OCI-M1 (cell line): ENCODE measurements at places on chromosomes 1 and 21.

GRCh38 chr1:93666613-93667384 is 14.8 kb downstream of the BCAR3 start:
- DNase-seq = no peak

GRCh38 chr1:233253832-233254331 is 41.6 kb downstream of the PCNX2 start:
- DNase-seq = no peak

- peak; percentile 72 for DNase-seq
These were observed 17.7 kb downstream of the TNR start for GRCh38 chr1:175725684-175726083.

DNA sequence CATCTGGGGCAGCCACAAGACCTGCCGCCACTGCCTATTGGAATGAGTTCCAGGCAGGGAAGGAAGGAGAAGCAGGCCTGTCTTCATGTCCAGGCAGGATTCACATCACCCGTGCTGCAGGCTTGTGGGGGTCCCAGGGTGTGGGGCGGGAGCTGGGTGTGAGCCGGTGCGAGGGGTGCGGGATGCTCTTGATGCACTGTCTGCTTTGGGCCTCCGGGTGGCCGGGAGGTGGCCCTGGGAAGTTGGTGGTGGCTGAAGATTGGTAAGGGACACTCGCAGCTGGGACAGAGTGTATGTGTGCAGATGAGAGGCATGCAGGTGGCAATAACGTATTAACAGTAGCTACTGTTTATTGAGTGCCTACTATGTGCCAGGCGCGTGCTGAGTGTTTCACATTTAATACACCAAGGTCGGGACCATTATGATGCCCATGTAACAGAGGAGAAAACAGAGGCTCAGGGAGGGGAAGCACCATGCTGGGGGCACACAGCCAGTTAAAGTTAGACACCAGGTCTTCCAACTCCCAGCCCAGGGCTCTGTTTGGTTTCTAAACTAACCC is 3.3 kb downstream of the CROCC start:
- DNase-seq = no peak

- no peak for DNase-seq
These were observed 5.2 kb upstream of the S100A2 start for GRCh38 chr1:153570874-153571273.

- DNase-seq = no peak
These were observed 231.7 kb downstream of the KCNJ6 start for GRCh38 chr21:37684547-37684946.

GRCh38 chr1:56135864-56136147 is 443.6 kb downstream of the PLPP3 start:
- no peak for DNase-seq

DNA sequence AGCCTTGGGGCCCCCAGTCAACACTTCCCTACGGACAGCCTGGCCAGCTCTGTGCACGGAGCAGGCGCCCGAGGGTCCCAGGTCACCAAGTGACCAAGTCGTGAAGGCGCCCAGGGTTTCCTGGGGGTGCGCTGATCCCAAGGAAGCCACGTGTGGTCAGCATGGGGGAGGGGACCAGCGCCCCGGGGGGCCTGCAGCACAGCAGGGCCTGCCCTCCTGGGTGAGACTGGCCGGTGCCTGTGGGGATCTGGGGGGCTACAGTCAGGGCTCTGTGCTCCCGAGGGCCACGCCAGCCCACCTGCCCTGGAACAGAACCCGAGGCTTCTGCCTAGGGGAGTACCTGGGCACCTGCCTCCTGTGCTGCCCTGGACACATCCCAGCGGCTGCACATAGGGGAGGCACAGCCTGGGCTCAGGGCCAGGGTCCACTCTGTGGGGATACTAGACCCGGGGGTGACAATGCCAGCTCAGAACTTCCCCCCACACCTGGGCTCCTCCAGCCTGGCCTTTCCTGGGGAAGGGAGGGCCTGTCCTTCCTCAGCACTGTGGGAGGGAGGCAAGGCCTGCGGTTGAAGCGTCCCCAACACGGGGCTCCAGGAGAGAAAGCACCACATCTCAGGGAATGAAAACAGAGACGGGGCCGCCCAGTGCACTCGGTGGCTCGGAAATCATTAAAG is 6.2 kb upstream of the POFUT2 start:
- DNase-seq = no peak

DNA sequence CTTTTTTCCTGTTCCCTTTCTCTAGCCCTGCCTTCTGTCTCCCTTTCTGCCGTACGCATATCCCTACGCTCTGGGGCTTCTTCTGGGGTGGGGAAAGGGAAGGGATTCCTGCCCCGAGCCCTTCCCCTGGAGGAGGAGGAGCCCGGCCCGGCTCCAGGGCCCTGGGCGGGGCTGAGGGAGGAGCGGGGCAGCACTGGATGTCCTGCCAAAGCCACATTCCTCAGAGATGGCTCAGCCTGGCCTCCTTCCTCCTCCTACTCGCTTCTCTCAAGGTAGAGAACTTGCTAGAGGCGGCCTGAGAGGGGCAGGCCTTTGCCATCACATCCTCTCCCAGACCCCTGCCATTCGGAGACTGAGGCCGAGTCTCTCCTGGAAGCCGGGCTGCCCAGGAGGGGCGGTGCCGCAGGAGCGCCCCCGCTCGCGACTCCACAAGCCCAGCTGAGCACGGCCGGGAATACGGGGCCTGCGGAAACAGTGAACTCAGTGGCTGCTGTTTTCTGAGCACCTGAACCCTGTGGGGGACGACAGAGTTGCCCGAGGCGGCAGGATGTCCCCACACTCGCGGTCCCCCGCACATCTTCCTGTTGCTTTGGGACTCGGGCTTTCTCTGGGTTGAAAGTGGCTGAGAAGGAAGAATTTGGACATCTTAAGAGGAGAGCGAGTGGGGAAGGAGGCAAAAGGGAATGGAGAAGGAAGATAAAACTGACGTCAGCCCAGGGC is 12.2 kb downstream of the ADAMTSL4 start:
- peak; percentile 97 for DNase-seq

DNA sequence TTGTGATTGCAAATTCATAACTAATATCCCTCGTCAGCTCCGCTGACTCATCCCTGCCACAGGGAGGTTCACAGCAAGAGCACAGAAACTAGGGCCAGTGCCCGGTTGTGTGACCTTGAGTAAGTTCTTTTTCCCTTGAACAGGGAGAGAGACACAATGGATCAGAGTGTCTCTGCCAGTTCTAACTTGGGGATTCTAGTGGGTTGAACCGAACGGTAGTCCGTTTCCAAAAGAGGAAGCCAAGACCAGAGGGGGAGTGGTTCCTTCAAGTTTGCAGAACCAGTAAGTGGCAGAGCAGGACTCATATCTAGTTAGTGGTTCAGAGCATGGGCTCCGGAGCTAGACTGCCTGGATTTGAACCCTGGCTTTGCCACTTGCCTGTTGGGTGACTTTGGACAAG is 4.9 kb upstream of the SHISA4 start:
- DNase-seq = peak; percentile 87

DNA sequence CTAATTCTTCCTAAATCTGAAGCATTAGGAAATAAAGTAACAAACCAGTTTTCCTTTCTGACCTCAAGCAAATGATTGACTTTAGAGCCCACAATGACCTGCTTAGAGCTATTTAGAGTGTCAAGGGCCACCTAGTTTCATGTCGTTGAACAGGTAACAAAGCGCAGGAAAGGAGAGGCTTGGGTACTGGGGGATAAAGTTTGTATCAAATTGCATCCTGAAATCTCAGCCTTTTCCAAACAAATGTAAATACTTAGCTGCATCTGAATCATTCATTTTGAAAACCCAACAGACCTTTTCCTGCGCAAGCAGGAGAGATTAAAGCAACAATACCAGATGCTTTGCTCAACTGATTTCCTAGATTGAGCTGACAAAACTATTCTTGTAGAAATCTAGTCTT is 121.2 kb downstream of the NRIP1 start:
- no peak for DNase-seq

DNA sequence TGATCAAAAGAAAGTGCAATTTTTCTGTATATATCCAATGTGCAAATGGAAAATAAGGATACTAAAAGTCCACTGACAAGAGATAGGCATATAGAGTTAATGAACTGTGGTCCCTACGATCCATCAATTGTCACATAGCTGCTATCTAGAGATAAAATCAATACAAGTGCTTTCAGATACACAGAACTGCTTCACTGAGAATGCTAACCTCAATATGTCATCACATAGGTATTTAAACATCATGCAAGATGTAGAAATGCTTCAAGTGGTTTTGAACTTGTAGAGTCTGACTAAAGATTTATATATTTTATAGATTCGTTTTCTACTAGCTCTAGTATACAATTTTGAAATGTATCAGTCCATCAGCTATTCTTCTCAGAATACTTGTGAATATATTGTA is 1604.7 kb downstream of the PLA2G4A start:
- no peak for DNase-seq

DNA sequence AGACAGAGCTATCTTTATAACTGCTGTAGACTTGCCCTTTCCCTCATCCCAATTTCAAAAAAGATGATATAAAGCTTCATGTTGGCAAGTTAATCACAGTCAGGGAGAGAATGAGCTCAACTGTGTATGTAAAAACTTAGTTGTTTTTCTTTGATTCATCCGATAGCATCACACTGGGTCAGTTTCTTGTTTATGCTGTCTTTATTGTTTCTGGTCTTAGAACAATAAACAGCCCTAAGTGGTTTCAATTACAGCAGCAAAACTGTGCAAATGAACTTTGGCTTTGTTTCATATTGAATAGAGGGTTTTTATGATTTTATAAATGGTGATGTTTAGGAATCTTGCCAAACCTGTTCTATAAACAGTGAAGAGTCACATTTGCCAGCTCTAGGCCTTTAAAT is 423.8 kb upstream of the CXADR start:
- no peak for DNase-seq
